ENCODE measurements at places on chromosomes 3 and 15.

- DNase-seq, result no peak
These were observed 45.9 kb upstream of the ALDH1A3 start for GRCh38 chr15:100833417-100834389.

DNA sequence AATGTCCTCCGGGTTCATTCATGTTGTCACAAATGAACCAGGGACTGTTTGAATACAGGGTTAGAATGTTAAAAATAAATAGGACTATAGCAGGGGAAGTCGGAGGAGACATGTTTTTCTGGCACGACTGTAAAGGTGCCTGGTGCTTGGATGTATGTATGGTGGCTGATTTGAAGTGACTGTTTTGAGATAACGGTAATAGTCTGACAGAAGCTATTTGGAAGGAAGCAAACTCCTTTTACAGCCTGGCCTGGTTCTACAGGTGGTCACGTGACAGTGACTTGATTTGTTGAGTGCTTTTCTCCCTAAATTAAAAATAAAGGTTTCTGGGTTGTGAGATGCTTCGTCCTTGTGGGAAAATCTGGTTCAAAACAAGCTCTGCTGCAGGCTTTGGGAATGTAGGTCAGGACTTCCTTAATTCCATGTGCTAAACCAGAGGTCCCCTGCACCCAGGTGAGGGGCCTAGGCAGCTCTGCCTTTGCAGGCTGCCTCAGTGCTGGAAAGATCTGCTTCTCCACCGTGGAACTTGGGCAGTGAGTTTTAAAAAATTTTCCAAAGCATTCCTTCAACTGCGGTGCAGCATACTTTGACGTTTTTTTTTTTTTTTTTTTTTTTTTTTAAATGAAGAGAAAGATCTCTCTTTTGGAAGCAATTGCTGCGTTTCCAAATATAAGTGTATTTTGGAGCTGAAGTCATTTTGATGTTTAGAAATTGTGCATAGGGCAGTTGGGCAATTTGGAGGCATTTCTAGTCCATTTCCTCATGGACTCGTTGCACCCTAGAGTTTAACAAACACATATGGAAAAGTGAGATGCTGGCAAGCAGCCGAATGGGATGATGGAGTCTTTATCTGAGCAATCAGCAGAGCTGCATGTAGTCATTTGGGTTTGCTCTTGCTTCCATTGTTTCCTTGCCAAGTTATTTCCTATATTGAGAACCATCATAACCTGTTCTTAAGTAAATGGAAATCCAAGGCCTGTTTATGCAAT, 30.9 kb downstream of the ITPR1 start:
- no peak for DNase-seq

- no peak for DNase-seq
These were observed 63.0 kb downstream of the MEX3B start for GRCh38 chr15:81982808-81983207.

DNA sequence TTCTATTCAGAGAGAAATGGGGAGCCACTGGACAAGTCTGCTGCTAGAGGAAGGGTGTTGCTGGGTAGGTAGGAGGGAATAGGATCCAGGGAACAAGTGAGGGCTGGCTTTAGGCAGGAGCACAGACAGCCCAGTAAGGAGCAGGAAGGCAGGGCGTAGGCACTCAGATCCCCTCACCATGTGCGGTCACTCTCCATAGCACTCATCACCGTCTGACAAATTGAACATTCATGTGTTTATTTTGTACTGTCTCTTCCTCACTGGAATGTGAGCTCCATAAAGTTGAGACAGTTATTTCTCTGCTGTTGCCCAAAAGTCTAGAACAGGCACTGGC, 24.2 kb upstream of the LRRC34 start:
- no peak for DNase-seq

DNA sequence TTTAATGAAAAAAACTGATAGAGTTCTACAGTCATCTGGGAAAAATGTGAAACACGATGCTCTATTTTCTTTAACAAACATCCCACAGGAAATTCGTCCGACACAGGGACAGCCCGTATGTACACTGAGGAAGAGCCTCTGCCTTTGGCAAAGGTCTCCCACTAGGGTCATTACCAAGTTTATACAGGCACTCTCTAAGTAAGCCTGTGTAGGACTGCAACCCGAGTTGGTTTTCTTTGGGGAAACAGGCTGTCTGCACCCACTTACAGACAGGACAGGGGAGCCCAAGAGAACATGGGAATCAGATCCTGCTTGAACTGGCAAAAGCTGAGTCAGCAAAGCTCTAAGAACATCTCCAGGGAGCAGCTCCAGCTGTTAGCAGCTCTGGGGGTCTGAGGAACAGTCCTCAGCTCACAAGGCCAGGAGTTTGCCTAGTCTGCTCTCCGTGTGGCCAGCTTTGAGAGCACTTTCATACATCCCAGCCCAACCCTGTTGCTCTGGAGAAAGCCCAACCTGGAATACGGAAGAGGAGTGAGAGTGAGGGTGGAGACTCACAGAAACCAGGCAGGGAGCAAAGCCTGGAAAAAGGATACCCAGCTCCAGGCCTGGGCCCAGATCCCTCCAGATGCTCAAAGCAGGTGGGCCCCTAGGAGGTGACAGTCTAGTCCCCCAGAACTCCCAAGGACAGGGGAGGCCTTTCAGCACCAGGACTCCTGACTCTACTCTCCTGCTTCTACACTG, 1.9 kb downstream of the TBC1D2B start:
- no peak for DNase-seq

GRCh38 chr15:65968511-65968910, 99.2 kb downstream of the RAB11A start:
- DNase-seq, result no peak

DNA sequence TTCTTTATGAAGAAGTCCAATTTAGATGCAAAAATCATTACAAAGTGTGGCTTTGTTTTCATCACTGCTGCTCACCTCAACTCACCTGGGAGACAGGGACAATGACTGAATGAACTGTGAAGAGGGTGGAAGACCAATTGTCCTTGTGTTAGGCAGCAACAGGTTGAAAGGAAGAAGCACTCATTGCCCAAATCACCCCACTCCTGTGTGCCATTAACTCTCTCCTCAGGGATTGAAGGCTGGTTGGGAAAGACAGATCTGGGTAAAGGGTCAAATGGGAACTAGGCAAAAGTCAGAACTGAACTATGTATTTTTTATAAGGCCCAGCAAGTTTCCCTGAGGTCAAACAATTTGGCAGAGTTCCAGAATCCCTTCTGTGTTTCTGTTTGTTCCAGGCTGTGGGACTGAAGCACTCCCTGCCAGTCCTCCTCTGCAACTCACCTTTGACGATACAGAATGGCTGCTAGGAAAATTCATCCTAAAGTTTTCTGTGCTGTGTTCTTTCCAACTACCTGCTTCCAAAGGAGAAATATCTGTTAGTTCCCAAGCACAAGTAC, 68.6 kb upstream of the CCDC39 start:
- DNase-seq, result no peak

DNA sequence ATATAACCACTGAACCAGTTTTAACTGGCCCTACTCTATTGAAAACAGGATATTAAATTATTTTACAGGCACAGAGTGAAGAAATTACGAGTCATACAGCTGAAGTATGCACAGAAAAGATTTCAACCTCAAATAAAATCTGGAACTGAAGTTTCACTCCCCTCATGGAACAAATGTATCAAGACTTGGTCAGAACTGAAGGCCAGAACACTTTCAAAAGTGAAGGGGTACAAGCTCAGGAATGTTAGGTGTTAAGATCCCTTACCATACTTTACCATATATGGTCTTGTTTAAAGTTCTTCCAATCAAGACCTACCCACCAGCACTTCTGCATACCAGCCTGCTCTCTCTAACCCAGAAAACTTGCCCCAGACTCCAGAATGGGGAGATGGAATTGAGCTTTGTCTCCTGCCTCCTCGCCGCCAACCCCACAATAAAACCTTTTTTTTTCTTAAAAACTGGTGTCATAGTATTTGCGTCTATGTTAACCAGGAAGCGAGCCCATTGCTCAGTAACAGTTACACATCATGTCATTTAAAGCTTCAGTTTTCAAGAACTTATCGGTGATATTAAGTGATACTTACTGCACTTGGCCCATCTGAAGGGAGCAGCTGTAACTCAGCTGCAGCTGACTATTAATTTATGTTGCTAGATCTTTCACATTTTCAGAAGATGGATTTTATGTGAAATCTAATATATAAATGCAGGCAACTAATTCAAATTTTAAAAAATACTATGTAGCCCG, 59.9 kb downstream of the OXSM start:
- no peak for DNase-seq

DNA sequence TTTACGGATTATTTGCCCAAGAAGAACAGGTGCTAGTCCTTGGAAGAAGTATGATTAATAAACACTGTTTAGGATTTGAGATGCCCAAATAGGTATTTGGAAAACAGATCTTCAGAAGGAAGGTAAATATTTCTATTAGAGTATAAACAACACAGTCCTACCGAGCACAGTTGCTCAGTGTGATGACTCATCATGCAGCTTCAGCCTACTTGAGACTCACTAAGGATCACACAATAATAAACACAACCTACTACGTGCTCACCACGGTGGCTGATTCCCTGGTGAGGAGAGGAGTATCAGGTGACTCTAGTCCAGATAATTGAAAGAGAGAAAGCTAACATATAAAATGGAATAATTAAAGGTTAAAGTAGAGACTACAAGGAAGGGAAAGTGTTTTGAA, 72.0 kb downstream of the PDZRN3 start:
- no peak for DNase-seq

GRCh38 chr15:71891026-71891425, 80.7 kb downstream of the NR2E3 start:
- no peak for DNase-seq

DNA sequence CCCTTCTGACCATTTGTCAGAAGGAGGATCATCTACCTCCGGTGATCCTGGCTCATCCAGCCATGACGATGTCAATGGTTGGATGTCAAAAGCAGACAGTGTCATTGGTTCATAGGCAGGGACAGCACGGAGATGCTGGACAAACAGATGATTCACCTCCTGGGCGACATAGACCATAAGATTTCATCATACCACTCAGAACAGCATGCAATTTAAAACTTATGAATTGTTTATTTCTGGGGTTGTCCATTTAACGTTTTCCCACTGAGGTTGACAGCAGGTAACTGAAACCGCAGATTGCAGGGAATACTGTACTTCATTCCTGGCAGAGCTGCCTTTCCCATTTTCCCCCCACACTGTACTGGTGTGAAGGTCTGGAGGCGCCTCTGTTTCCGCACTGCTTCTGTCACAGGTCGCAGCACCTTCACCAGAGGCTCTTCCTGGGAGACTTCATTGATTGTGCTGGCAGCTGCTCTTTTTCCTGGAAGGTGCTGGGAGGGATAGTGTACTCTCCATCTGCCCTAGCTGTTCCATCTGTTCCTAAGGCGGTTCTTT, 32.5 kb upstream of the TMOD3 start:
- DNase-seq, result no peak

DNA sequence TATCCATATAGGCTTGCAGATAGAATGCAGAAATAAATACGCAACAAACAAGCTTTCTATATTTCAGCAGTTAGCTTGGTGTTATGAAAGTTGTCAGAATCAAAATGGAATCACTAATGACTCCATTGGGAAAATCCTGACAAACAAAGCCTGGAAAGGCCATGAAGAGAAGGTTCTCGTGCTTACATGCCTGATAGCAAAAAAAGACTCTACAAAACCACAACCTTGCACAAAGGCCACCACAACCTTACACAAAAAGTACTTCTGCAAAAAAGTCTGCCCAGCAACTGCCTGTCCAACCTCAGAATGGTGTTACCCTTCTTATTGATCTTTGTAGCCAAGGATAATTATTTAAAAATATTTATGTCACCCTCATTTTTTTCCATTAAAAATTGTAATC, 14.4 kb upstream of the PLSCR1 start:
- no peak for DNase-seq
